ENCODE measurements at places on chromosomes 12 and 14.

DNA sequence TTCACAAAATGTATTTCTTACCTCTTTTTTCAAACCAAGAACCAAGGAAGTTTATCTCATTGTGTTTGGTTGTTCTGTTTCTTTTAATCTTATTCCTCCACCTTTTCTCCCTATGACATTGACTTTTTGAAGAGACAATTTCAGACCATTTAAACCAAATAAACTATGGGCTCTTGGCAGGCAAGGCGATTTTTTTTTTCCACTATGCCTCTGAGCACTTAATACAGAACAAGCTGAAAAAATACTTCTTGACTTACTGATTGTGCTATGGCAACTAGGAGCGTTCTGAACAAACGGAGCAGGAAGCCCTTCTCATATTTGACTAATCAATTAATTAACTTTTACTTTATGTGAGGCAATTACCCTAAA lies 98.0 kb downstream of the ZNF664 start:
- no peak for DNase-seq

DNA sequence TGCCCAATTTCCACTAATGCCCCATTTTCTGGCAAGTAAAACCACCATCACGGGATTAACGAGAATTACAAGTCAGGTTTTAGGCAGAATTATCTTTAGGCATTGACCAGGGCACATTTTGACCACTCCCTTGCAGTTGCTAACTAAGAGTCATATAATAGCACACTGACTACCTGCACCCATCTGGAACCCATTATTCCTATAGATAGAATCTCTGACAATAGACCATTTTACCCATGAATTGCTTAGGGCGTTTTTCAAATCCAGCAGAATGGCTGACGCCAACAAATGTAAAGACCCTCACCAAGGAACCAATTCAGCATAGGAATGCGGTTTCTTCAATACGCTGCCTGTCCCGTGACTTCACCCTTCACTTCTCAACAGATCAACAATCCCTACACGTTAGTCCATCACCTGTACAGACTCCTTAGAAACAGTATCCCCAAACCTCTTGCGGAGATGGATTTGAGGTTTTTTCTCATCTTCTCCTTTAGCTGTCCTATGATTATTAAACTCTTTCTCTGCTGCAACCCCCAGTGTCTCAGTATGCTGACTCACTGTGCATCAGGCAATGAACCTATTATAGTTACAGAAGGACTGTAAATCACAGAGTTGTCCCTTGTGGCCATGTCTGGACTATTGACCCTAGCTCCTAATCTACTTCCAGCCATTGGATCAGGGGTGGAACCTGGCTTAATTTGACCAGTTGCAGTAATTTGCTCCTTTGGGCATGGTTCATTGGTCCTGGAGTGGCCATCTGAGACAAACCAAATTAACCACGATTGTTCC lies 177.3 kb upstream of the PLXNC1 start:
- no peak for DNase-seq

DNA sequence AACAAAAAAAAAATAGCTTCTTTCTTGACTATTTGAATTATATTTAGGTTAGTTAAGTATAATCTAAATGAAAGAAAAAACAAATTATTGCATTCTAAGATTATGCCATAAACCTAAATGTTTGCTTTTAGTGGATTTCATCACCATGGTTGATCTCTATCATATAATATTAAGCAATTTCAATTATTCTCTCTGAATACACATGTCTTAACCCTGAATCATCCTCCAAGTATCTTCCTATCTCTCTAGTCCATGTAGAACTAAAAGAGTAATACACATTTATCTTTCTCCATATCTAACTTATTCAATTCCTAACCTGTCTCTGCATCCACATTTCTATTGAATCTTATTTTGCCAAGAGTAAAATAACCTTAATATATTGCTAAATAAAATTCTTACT lies 59.6 kb downstream of the PPFIA2 start:
- no peak for DNase-seq

GRCh38 chr12:68377881-68378280 lies 45.7 kb upstream of the MDM1 start:
- DNase-seq, result no peak

DNA sequence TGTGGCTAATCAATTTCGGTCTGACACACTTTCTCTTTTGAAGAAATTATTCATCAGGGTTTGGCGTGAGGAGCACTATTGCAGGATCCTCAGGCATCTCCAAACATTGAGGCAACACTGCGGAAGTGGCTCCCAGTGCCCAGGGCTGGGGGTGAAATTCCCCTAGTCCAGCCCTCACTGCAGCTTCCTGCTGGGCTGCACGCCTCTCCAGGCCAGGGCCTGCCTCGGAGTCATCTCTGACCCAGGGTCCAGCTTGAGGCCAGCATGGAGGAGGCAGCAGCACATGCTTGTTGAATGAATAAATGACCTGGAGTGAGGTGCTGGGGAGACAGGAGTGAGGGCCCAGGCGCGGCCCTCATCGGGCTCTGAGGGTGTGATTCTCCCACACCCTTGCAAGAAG lies 36.0 kb upstream of the TDRD9 start:
- no peak for DNase-seq

DNA sequence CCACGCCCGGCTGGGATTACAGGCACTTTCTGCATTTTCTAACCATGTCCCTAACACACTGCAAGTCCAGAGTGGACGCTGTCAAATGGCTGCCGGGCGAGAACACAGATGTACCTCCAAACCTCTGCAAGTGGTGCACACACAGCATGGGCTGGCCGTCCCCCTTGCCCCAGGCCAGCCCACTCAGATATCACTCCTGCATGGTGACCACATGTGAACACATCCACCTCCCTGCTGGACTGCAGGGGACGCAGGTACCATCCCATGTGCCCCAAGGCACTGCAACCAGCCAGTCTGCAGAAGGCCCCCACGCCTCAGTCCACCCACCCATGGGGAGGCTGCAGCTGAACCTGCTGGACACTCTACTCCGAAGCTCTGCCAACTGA lies 14.0 kb downstream of the BRF1 start:
- DNase-seq, result no peak

GRCh38 chr14:64191756-64192155 lies 102.4 kb downstream of the ESR2 start:
- DNase-seq, result no peak

Measured in right kidney (tissue), 9 donors.